ENCODE measurements at places on chromosomes 1 and 21. TPM values are rescaled to one million over a fixed set of nuclear protein-coding genes. Genes with fewer than 3 reads are reported as not detected.

The OR2T33 gene
- not detected for total RNA-seq

The TRABD2B gene
- total RNA-seq = not detected

The IFI44L gene
- 62.5 TPM for total RNA-seq

The HOOK1 gene
- total RNA-seq = 17.6 TPM

The DCST2 gene
- total RNA-seq = 1.4 TPM

DNA sequence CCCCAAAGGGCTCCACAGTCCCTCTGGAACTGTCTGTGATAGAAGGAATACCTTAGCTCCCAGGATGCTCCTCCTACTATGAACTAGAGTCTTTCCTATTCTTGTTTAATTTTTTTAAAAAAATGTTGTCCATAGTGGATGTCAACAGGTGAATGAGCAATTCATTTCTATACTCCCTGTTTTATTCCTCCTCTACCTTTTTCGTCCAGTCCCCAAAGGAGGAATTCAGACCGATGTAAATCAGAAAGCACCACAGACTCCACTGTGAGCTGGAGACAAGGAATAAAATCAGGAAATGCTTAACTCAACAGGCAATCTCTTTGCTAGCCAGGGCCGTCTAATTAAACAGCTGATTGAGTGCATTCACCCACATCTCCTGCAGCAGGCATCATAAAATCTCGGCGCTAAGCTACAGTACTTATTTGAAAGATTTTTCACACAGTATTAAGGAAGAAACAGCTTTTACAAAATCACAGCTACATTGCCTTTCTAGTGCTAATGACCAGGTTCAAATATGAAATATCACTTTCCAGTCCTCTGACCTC lies 381.6 kb downstream of the SIPA1L2 start:
- no peak for DNase-seq

GRCh38 chr1:7962014-7962335 lies 464 bp downstream of the PARK7 start:
- DNase-seq = no peak

DNA sequence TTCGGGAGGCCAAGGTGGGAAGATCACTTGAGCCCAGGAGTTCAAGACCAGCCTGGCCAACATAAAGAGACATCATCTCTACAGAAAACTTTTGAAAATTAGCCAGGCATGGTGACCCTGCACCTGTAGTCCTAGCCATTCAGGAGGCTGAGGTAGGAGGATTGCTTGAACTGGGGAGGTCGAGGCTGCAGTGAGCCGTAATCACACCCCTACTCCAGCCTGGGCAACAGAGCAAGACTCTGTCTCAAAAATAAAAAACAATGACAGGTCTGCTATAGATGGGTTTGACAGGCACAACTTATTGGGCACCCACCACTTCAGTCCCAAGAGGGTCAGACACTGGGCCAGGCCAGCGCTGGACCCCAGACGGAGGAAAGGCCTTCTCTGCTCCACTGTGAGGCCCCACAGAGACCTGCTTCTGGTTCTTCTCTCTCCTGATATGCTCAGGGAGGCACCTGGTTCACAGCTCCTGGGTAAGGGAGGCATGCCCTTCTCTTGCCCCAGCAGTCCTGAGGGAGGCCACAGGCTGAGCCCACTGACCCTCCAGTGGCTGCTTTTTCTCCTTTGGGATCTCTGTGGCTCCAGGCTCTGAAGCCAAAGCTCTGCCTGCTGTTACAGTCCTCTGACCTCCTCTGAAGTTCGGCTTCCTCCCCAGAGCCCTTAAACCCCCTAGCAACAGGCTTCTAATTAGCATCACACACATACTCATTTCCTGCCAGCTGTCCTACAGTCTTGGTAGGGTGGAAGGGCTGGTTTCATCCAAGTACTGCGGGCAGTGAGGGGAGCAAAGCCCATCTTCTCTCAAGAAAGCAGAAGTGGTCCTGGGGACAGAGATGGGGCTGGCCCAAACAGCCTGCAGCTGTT lies 14.4 kb downstream of the S100A16 start:
- DNase-seq = peak; percentile 32

DNA sequence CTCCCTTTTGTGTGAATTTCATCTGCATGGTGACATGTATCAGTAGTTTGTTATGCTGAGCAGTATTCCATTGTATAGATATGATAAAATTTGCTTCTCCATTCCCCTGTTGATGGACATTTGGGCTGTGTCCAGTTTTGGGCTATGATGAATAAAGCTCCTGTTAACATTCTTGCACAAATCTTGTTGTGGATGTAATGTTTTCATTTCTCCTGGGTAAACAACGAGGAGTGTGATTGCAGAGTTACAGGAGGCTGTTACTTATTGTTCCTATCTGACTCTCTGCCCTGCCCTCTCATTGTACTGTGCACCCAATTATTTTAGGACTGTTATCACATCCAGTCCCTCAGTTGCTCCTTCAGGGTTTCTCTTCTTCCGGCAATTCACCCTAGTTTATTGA lies 24.2 kb downstream of the MAPKAPK2 start:
- DNase-seq = no peak

- DNase-seq = no peak
Observed at GRCh38 chr1:19682901-19683300, 18.2 kb downstream of the HTR6 start.

DNA sequence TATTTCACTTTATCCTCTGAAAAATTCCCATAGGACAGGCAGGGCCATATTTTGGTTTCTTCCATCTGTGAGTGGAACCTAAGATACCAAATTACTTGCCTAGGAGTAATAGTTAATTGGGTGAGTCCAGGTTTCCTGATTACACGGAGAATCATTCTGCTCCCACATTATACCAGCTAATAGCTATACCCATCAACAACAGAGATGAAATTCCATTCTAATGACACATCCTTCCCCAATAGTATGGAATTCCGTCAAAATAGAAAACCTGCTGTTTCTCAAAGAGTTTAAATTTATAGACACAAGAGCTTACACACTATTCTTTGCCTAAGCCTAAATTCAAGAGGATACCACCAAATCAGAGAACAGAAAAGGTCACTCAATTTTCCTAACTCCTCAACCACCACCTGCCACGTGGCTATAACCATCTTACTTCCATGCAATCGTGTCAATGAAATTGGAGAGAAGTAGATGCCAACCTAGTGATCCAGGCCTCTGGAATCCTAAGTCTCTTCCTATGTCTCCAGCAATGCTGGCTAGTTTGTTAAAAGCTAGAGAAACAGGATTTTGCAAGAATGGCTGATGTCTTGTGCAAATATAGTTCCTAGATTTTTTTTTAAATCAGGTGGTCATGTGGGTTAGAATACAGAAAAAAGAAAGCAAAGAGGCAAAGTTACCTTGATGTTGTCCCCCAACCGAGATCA lies 6.2 kb downstream of the PPT1 start:
- DNase-seq = no peak

- DNase-seq = no peak
Observed at GRCh38 chr1:37124501-37124900, 90.2 kb upstream of the GRIK3 start.

DNA sequence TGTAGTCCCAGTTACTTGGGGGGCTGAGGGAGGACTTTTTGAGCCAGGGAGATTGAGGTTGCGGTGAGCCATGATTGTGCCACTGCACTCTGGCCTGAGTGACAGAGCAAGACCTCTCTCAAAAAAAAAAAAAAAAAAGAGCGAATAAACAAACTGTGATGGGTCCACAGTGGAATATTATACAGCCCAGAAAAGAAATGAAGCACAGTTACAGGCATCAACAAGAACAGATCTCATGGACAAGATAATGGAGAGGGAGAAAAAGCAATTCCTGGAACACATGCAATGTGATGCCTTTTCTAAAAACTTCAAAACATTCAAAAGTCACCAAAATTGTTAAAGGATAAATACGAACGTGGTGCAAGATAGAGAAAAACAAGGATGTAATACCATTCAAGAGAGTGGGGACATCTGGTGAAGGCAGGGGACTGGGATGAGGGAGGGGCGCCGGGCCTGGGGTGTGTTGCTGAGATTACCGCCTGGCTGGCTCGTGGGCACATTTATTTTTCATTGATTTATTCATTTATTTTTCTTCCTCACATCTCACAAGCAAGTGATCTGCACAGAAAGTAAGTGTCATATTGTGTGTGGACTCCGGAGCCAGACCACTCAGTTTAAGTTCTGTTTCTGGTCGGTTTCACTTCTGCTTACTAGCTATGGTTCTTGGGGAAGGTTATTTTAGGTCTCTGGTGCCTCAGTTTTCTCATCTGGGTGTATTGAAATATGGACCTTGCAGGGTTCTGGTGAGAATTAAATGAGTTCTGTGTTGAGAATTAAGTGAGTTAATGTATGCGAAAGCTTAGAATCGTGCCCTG lies 30.1 kb downstream of the ABCG1 start:
- no peak for DNase-seq

DNA sequence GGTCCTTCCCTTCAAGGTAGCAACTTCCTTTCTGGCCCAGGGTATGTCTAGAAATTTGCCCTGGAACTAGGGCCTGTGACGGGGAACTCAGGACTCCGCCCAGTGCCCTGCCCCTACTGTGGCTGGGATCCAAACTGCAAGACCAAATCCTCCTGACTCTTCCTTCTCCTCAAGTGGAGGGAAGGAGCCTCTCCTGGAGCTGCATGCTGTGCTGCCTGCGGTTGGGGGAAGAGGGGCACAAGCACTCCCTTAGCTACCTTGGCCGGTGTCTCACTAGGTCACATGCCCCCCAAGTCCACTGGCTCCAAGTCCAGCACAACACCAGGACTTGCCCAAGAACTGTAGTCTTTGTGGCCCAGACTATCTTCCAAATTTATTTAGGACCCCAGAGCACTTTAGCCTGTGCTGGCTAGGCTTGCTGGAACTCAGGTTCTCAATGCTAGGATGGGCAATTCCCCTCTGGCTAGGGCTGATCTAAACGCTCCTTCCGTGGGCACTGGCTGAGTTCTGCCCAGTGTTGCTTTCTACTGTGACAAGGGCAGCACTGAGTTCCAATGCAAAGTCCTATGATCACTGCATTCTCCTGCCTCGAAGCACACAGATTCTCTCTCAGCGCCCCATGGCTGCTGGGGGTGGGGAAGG lies 12.2 kb downstream of the ADSS2 start:
- no peak for DNase-seq

GRCh38 chr21:38747810-38748209 lies 57.9 kb upstream of the ETS2 start:
- no peak for DNase-seq

GRCh38 chr1:212794561-212795014 lies 2.9 kb downstream of the TATDN3 start:
- no peak for DNase-seq

DNA sequence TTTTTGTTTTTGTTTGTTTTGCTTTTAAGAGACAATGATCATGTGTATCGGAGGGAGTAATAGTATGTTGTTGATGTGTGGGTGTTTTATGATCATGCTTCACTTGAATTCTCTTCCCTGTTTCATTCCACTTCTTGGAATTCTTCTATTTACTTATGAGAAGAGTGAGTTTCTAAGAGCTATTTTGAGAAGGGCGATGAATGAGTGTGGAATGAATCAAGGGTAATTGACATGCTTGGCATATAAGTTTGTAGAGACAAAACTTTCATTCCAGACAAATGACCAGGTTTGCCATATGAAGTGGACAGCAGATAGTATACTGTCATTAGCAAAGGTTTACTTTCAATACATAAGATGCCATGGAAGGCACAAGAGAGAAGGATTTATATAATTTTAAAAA lies 42.3 kb upstream of the PDC start:
- DNase-seq = no peak

DNA sequence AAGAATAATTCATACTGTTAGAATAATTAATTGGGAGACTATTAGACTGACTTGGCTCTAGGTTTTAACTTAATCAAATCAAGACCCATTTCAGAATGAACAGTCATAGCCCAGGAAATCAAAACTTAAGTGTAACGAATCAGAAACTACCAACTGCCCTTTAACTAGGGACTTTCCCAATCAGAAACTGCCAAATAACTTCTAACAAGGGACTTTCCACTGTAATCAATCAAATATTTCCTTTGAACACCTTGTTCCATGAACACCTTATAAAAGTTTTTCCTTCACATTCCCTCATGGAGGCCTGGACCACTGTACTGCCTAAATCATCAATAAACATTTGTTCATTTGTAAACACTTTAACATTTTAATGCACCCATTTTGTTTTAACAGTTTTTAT lies 1054.7 kb upstream of the TMPRSS15 start:
- DNase-seq = no peak

DNA sequence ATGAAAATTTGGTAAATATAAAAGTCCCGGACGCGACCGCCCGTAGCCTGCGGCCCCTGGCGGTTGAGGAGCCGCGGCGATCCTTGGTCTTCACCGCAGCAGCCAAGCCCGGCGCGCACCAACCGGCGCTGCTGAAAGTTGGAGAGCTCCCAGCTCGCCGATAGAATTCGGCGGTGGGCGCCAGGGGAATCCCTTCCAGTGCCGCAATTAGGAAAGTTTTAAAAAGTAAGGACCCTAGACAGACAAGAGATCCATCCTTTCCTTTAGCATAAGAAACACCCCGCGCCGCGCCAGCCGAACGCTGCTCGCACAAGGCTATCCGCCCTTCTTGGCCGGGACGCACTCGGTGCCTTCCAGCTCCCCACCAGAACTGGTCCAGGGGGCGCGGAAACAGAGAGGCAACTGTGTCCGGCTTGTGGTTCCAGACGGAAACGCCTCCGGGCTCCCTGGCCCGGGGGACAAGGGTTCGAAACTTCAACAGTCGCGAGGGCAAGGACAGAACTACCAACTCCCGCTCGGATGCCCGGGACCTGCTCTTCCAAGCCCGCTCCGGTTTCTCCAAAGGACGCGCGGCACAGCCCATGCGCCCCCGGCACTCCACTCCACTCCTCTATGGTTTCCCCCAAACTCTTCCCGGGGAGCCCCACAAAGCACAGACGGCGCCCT lies 1.7 kb downstream of the FAM78B start:
- peak; percentile 30 for DNase-seq

- DNase-seq = peak; percentile 87
Observed at GRCh38 chr21:42337830-42338728, 12.7 kb downstream of the TFF2 start.

DNA sequence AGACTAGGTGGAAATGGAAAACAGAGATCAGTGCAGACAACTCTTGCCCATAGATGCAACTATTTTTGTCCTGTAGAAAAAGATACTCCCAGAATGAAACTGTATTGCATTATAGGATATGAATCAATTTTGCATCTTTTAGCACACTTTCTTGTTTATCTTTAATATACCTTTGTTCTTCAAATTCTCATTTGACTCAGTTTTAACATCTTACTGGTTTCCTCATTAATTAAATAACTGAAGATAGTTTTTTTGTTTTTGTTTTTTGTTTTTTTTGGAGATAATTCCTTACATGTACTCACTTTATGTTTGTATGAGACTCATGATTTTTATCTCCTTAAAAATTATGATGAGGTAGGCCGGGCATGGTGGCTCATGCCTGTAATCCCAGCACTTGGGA lies 10.9 kb upstream of the CAMTA1 start:
- DNase-seq = no peak

All from activated T-cell treated with anti-CD3 and anti-CD28 coated beads, Interleukin-2, amount 50 U/mL, for 72 hours (primary cell).